Activated CD4-positive, alpha-beta T cell treated with anti-CD3 and anti-CD28 coated beads for 1 hour (primary cell): ENCODE measurements at places on chromosomes 12 and 14.

DNA sequence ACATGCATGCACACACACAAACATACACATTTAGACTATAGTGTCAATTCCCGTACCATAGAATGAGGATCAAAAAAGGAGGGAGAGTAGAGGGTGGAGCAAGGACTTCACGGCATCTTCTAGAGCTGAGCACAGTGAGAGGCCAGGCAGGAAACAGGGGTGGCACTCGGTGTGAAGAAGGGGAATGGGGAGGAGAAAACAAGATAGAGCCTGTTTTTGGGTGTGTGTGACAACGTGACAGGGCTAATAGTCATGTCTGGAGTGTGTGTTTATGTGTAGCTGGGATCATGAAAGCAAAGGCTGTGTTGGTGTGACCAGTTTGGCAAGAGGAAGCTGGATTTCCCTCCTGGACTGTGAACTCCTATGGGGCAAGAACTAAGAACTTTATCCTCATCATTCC lies 9.9 kb upstream of the ACVR1B start:
- DNase-seq: no peak

DNA sequence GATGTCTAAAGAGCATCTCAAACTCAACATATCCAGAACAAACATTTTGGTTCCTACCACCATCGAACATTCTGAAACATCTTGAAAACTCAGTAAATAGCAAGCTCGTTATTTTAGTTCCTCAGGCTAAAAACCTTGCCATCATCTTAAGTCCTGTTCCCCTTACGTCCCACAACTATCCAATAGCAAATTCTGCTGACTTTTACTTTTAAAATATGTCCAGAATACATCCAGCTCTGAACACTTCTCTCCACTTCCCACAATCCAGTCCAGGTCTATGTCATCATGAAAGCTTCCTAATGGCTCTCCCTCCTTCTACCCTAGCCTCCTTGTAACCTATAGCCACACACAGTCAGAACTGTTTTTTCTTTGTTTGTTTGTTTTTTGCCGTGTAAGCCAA lies 279.9 kb downstream of the IPO8 start:
- DNase-seq: no peak

DNA sequence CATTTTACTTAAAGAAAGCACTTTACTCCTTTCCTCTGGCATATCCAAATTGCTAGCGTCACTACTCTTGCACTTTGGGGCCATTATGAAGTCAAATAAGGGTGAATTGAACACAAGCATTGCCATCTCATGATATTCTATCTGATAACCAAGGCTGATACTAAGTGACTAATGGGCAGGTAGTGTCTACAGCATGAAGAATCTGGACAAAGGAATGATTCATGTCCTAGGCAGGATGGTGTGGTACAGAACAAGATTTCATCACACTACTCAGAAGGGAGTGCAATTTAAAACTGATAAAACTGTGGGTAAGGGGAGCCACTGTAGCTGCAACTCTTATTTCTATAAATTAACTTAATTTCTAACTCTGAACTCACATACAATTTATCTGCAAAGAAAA lies 7.7 kb upstream of the SLC6A15 start:
- DNase-seq: no peak

DNA sequence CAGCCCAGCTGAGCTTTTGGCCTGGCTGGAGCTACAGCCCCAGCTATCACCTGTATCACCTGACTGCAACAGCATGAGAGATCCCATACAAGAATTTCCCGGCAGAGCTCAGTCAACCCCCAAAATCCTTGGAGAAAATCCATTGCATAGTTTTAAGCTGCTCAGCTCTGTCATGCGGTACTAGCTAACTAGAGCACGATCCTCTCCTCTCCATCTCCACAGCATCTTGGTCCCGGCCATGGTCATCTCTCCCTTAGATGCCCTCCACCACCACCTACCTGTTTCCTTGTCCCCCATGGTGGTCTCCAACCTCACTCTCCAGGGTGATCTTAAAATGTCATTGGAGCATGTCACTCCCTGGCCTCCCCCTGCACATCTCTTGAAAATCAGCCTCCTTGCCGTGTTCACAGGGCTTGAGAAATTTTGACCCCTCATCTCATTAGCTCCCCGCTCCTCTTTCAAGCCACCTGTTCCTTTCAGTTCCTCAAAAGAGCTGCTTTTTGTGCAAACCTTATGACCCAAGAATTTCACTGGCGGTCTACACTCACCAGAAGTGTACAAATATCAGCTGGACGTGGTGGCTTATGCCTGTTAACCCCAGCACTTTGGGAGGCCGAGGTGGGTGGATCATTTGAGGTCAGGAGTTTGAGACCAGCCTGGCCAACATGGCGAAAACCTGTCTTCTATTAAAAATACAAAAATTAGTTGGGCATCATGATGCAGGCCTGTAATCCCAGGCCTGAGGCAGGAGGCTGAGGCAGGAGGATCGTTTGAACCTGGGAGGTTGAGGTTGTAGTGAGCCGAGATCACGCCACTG lies 8.1 kb upstream of the CLMN start:
- no peak for DNase-seq

DNA sequence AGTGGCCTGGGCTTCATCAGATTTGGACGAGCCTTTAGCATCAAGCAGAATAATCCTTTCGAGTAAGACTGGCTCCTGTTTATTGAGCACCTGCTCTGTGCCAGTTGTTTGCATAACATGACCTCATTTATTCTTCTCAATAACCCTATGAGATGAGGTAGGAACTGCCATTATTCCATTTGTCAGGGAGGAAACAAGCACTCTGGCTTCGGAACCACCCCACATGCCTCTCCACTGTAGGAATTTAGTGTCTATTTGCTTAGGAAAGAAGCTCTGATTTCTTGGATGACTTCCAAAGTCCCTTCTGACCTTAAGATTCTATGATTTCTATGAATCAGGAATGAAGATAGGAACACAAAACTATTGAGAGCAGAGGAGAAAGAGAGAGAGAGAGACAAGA lies 11.0 kb downstream of the SAMD4A start:
- no peak for DNase-seq

DNA sequence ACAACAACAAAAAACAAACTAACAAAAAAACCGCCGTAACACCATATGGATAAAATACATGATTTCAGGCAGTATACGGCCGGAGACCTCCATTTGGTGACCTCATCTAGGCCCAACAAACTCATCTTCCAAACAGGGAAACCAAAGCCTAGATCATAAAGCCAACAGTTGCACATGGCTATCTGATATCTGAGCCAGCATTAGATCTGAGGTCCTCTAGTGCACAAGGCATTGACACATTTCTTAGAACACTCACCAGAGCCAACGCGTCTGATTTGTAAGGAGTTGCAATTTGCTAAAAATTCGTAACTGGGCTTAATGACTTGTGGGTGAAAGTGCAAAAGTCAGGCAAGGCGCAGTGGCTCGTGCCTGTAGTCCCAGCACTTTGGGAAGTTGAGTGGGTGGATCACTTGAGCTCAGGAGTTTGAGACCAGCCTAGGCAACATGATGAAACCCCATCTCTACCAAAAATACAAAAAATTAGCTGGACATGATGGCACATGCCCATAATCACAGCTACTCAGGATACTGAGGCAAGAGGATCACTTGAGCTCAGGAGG lies 42.0 kb upstream of the NUDT4 start:
- no peak for DNase-seq

- DNase-seq: peak; percentile 61
Measured at GRCh38 chr12:52879394-52880351, 25.2 kb downstream of the KRT8 start.
